Karpas-422 (cell line): ENCODE measurements at places on chromosomes 16 and 17.
A peak's percentile ranks its signal among the peaks of the same experiment; 100 is the strongest.

DNA sequence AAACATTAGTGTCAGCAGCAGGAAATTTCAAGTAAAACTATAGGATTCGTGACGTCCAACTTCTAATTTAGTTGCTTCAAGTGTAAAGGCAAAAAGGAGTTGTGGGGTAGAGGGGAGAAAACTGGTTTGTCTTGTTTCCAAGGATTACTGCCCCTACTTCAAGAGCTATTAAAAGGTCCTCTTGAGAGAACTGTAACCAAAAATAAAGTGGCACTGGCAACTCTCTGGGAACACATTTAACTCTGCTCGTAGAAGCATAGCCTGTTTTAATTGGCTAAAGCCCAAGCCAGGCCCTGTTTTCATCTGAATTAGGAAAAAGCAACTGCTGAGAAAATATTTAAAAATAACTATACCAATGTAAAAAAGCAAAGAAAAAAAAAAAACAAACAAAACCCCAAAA lies 51.8 kb upstream of the AKAP1 start:
- DNase-seq: peak; percentile 31

GRCh38 chr16:50340578-50340977 lies 28.2 kb downstream of the BRD7 start:
- no peak for DNase-seq

DNA sequence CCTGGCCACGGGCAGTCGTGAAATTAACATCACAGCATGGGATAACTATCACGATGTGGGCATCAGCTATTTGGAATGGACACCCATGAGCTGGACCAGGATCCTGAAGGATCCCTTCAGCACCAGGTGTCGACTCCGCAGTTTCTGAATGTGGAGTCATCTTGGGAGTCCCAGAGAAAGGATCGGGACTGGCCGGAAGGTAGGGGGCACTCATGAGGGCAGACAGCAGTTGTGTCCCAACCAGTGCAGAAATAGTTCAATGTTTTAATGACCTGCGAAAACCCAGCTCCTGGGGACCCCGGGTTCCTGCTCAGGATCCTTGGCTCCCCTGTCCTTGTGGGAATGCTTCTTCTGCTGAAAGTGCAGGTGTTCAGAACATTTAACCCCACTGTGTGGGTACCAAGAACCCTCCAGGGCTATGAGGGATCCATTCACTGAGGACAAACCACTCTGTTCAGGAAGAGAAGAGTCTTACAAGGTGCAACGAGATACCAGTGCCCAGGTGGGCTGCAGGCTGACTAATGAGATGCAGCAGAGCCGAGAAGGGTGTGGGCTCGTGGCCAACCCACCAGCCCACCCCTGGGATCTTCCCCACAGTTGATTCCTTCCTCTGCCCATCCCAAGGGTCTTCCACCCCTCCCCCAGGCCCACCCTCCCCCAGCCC lies 154.8 kb downstream of the SALL1 start:
- DNase-seq: no peak

GRCh38 chr17:45299361-45299760 lies 17.5 kb downstream of the MAP3K14 start:
- peak; percentile 72 for DNase-seq

GRCh38 chr16:22912654-22913053 lies 98.7 kb downstream of the HS3ST2 start:
- DNase-seq: no peak

DNA sequence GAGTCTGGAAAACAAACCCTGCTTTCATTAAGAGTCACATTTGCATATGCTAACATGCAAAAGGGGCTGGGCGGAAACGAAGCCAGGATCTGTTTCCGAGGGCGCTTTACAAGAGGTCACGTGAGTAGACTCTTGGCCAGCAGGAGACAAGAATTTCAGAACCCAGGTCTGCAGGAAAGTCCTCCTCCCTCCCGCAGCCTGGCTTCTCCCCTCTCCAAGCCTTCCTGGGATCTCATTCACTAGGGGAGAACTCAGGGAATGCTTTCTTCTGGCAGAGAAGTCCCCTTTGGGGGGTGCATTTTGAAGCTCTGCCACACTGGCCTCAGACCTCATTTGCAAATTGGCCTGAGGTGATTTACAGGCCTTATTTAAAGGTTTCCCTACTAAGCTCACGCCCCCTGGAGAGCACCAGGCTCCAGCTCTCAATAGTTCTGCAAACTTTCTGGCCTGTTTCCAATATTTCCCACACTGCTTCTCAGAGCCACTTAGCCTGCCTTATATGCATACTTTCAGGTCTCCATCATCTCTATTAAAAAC lies 57.2 kb upstream of the CACNG5 start:
- DNase-seq: peak; percentile 95

DNA sequence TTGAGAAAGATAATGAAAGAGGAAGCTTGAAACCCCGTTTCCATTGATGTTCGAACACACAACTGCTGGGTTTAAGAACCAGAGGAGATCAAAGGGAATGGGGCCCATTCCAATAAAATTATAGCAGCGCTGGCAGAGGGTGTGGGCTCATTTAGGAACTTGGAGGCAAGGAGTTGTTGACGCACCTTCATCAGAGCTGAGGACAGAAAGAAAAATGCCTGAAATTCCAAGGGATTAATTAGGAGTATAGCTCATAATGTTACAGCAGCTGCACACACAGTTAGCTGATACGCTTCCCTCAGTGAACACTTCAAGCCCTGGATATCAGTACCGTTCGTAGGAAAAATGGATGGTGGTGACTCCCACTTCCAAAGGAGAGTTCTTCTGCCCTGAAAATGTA lies 127.2 kb downstream of the AXIN2 start:
- no peak for DNase-seq

GRCh38 chr16:473046-474043 lies 47.9 kb downstream of the RAB11FIP3 start:
- DNase-seq: no peak

DNA sequence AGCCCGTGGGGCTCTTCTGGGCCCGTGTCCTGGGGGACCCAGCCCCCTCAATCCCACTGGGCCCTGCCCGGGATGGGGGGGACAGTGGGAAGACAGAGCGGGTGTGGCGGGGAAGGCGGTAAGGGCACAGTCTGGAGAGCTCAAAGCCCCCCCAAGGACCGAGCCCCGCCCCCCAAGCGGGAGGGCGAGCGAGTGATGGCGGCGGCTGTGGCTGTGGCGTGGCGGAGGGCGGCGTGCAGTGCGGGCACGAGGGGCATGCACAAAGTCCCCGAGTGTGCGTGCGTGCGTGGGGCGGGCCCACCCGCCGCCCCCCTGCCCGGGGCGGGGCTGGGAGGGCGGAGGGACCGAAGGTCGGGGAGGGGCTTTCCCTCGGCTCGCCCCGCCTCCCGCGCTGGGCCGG lies 3.6 kb upstream of the WDR24 start:
- DNase-seq: peak; percentile 75
